ENCODE measurements at places on chromosomes 7 and 10.

DNA sequence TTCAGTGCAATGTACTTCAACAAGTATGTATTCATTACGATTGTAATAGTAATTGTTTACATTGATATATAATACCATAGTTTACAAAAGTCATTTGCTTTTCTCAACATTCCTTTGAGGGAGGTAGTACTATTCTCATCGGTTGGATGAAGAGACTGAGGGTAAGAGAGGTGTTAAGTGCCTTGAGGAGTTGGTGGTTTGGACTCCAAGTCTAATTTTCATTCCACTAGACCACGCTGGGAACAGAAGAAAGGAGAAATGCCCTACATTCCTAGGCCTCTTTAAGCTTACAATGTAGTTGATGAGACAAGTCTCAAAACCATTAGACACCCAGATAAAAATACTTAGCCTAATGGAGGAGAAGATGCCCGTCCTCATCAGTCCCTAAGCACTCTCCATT, 28.6 kb downstream of the CDK1 start:
- no peak for DNase-seq

DNA sequence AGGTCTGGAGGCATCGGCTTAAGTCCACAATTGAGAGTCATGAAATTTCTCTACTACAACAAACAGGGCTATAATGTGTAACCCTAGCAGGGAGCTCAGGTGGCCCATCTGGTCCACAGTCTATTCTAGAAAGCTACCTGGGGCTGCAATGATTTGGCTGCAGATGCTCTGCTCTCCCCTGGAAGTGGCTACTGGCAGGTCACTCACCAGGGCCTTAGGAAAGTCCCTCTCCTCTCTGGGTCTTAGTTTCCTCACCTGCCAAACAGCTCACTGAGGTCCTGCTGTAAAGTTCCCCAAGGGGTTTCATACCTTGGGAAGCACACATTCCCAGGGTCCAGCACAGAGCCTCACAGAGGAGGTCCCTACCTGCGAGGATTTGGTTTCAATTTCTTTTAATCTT, 2.5 kb downstream of the IGFBP3 start:
- no peak for DNase-seq

GRCh38 chr10:78963074-78964034, 105.4 kb upstream of the ZMIZ1 start:
- DNase-seq: no peak

- no peak for DNase-seq
Observed at GRCh38 chr10:127453706-127454105, 95.4 kb upstream of the NPS start.

GRCh38 chr7:115052706-115053105, 130.8 kb downstream of the MDFIC start:
- no peak for DNase-seq

Data from D721Med (cell line).